Mammary epithelial cell (primary cell): ENCODE measurements at places on chromosomes 1 and 21. TPM values are rescaled to one million over a fixed set of nuclear protein-coding genes. Genes with fewer than 3 reads are reported as not detected.
A peak's percentile ranks its signal among the peaks of the same experiment; 100 is the strongest.

GRCh38 chr1:157119008-157119407 lies 19.2 kb downstream of the ETV3 start:
- DNase-seq: no peak

The RIPPLY3 gene
- total RNA-seq: 0.17 TPM

The TCEA3 gene
- total RNA-seq: 1.5 TPM

The CLCA1 gene
- not detected in 2 replicates for total RNA-seq

DNA sequence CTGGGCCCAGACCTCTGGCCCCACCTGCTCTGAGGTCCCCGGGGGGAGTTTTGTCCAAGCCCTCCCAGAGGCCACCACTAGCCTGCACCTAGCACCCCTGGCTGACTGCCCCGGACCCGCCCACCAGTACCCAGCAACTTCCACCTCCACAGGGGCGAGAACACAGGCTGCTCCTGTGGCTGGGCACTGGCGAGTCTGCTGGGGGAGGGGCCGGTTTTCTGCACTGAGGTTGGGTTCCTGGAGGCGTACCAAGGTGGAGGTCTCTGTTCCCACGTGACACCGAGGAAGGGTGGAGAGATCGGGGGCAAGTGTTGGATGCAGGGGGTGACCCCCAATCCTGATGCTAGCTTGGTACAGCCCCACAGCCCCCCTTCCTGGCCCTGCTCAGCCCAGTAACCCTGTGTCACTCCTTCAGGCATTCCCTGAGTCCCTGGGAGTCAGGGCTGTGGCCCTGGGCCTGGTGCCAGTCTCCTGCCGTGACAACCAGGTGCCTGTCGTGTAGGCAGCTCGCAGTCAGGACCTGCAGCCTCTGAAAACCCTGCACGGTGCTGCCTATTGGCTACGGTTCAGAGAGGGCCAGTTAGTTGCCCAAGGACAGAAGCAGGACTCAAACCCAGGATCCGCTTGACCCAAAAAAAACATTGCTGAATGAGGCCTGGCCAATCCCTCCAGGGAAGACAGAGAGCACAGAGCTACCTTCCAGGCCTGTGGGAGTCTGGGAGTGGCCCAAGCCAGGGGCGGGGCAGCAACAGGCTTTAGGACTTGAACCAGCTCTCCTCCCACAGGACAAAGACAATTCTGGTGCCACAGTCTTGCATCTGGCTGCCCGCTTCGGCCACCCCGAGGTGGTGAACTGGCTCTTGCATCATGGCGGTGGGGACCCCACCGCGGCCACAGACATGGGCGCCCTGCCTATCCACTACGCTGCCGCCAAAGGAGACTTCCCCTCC lies 3.1 kb downstream of the ESPN start:
- no peak for DNase-seq

DNA sequence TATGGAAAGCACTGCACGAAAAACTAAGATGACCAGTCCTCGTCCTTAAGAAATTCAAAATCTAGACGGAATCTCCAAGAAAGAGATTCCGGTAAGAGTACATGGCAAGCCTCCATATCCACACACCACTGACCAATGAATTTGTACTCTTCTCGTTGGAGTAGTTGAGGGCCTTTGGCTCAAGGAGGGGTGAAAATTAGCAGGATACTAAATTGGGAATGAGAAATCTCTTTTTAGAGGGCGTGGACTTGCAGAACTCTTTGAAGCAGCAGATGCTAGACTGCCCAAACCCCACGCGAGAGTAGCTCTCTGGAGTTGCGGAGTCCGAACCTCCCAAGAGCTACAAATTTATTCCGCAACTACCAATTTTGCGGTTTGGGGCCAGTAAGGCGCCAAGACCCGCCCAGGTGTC lies 872 bp upstream of the PPP2R5A start:
- DNase-seq: no peak

- no peak for DNase-seq
Measured at GRCh38 chr1:116329524-116330341, 43.3 kb upstream of the ATP1A1 start.

DNA sequence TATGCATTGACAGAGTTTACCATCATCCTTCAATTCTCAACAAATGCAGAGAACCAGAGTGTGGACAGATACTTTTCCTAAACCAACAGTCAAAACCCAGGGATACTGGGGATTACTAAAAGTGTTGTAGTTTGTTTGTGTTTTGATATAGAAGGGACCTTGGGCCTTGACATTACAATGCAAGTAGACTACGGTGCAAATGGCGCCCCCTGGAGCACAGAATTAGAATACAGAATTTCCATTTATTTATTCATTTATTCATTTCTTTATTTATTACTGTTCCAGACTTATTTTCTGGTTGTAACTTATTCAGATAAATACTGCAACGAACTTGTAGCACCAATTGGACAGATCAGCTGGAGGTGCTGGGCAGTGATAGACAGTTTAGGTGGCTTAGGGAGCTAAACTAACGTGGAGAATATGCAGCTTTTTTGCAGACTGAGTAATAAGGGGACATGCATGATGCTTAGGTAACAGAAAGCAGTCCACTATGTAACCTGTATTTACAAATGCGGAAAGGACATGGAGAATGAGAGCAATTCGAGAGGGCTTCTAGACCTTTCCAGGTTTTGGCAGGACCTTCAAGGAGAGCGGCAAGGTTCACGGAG lies 42.6 kb downstream of the KIRREL1 start:
- DNase-seq: peak; percentile 24

DNA sequence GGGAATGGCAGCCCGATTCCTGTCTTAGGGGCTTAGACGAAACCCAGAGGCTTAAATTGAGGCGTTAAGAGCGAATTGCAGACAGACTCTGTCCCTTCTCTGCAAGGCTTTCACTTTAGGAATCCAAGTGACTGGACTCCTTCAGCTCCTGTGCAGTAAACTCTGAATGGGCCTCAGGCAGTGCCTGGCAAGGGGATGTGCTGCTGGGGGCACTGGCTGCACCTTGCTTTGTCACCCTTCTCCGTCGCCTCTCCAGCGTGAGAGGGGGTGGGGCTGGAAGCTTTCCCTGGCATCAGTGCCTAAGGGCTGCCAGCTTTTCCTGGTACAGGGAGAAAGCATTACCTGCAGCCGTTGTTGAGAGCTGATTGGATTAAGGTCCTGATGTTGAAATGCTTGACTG lies 39.9 kb upstream of the NFASC start:
- DNase-seq: no peak

The GABPB2 gene
- 9.2 and 13.3 TPM in 2 replicates for total RNA-seq

DNA sequence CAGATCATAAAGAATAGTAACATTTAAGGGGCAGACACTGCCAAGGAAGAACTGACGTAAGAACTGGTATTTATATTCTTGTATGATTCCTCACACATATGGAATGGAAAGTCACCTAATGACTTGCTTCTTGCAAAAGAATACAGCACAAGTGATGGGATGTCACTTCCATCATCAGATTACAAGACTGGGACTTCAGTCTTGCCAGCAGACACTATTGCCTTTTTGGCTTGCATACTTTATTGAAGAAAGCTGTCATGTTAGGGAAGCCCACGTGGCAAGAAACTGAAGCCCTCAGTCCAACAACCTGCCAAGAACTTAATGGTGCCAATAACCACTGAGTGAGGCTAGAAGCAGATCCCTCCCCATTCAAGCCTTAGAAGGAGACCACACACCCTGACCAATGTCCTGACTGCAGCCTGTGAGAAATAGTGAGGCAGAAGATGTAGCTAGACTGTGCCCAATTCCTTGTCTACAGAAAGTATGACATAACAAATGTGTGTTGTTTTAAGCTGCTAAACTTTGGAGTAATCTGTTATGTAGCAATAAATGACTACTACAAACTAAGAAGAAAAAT lies 12.0 kb downstream of the EGLN1 start:
- DNase-seq: no peak

DNA sequence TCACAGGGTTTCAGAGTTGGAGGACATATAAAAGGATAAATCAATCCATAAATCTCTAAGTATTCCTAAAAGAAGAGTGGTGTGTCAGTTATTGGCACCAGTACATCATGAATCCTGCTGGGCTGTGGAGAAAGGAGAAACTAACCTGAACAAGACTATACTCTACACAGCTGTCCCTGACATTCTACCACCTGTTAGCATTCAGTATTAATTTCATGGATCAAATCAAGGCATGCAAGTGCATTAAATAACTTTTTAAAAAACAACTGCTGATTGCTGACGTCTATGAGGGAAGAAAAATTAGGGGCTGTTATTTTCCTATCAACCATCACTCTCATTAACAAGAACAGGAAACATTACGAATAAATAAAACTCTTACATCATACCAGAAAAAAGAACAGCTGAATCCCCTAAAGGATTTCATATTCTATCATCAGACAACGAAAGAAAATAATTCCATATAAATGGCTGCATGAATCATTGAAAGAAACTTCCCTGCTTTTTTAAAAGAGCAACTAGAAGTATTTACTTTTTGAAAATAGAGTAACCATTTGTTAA lies 121.7 kb downstream of the ATF6 start:
- DNase-seq: no peak

The PRR9 gene
- total RNA-seq: not detected

The BARHL2 gene
- not detected in 2 replicates for total RNA-seq

The SLC44A5 gene
- total RNA-seq: 3.2 TPM

GRCh38 chr1:233815357-233815756 lies 89.1 kb upstream of the SLC35F3 start:
- no peak for DNase-seq

GRCh38 chr1:204978782-204979181 lies 64.2 kb upstream of the CNTN2 start:
- DNase-seq: no peak

The ANGPTL7 gene
- total RNA-seq: 2.3 TPM

DNA sequence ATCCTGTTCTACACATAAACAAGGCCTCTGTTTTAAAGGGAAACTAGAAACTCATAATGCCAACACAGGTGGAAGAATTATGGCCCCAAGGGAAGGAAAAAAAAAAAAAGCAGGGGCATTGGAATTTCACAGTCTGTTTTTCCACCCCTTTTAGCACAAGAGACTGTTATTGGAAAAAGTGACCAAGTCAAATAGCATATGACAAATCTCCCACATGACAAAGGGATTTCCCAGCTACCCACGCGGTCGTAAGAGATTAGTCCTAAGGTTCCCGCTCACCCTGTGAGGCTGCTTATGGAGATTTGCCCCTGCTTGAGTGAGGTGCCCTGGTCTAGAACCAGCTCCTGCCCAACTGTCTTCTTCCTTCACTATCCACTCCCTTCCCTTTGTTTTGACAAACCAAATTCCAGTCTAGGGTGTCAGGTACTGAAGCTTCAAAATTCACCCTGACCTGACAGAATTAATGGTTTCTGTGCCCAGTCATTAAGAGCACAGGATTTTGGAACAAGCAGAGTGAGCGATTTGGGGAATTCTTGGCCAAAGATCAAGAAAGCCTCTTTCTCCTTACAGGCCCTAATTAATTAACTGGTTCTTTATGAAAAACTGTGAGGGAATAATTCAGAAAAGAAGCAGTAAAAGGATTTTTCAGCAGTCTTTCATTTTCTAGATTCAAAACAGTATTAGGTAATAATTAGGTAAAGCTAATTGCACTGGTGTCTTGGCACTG lies 107.3 kb downstream of the NMNAT2 start:
- peak; percentile 45 for DNase-seq

The TNFRSF9 gene
- not detected for total RNA-seq

The TPTE gene
- not detected in 2 replicates for total RNA-seq

DNA sequence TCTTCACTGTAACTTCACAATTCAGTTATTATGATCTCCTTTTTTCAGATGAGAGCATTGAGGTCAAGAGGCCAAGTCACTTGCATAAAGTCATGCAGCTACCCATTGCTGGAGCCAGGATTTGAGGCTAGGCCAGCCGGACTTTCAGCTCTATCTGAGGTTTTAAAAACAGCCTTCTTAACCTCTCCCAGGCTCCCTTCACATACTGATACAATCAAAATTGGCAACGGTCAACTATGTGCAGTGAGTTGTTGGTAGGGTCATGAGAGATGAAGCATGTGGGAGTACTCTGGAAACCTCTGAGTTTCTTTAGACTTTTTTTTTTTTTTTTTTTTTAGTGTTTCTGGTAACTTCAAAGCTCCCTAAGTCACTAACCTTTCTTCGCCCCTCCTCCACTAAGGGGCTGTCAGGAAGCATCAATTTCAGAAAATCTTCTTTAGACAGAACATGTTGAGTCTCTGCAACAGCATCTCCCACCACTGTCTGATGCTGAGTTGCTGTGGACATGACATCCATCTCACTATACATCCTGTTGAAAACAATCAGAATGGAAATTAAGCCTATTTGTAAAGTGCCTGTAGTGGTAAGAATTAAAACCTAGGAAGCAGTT lies 201.8 kb downstream of the SIPA1L2 start:
- no peak for DNase-seq

The GREM2 gene
- not detected in 2 replicates for total RNA-seq

The TRIM17 gene
- 1.9 and 3.2 TPM in 2 replicates for total RNA-seq

The CRYAA gene
- total RNA-seq: not detected

DNA sequence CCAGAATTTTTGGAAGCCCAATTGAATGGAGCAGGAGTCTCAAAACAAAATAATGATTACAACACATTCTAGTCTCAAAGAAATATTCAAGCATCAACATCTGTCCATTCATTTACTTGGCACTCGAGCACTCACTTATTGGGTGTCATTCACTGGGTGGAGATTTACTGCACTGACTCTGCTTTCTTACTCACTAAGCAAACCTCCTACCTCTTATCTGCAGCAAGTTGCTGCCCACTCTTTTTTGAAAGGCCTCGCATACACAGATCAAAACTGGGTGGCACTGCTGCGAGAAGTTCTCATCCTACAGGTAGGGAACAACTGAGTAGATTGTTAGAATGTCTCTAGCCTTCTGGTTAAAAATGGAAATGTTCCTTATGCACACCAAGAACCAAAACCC lies 18.0 kb downstream of the RHBDL2 start:
- no peak for DNase-seq

The SPRR1B gene
- 217 and 328 TPM in 2 replicates for total RNA-seq

DNA sequence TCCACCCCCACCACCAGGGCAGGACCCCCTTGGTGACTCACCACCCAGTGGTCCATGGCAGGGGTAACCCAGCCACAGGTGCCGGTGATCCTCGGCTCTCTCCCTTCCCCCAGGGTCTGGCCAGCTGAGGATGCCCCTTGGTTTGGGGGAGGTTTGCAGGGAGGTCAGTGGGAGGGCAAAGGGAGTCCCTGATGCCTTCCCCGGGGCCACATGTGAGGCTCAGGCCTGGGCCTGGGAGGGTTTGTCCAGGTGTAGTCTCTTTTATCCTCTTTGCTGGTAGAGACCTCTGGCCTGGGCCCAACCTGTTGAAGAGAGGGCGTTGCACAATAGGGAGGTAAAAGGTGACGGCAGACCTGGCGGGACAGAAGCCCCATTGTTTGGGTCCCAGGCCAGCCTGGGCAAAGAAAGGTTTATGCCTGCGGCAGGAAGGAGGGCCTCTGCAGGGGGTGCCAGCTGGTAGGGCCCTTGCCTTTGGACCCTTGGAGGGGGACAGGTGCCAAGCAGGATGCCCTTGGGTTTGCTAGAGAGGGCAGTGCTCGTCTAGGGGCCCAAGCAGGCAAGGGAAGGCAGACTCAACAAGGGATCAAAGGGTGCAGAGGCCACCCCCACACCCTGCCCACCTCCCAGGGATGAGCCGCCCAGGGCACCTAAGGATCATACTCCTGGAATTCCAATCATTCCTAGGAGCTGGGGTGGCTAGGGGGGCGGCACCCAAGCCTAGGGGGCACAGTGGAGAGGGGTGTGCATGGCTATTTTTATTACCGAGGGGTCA lies 760 bp upstream of the TINAGL1 start:
- peak; percentile 95 for DNase-seq

The ATP5PB gene
- total RNA-seq: 227 and 228 TPM in 2 replicates
